Trophoblast cell (in vitro differentiated cells and primary cell): ENCODE measurements at places on chromosomes 3 and 15.
A peak's percentile ranks its signal among the peaks of the same experiment; 100 is the strongest.

DNA sequence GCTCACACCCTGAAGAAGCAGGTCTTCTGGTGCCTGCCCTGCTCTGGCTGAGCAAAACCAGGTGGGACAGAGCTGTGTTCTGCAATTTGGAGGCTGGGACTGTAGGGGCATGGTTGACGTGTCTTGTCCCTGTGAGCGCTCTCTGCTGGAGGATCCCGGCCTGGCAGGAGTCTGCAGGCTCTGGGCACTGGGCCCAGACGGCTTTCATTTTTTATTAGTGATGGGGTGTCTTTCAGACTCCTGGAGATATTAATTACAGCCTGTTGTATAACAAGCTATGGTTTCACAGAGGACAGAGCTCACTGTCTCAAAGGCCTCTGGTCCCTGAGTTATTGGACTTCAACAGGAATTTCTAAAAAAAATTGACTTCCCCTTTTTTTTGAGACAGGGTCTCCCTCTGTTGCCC is 29.5 kb upstream of the ZNF710 start:
- DNase-seq, result peak; percentile 81

- peak; percentile 87 for DNase-seq
Measured at GRCh38 chr15:50854601-50855490, 53.6 kb upstream of the AP4E1 start.

DNA sequence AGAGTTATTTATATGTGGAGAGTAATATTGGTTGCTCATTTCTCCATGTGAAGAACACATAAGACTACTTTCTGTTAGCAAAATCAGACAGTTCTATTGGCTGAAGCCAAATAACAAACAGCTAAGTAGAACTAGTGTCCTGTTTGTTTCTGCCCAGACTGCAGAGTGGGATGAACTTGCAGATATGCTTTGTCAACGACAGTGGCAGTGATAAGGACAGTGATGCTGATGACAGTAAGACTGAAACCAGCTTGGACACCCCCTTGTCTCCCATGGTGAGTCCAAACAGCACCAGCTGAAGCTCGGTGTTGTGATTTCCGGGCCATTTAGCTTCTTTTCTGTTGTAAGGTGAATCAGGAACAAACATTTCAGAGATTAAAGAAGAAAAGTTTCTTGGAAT is 102.6 kb upstream of the IL12A start:
- no peak for DNase-seq

DNA sequence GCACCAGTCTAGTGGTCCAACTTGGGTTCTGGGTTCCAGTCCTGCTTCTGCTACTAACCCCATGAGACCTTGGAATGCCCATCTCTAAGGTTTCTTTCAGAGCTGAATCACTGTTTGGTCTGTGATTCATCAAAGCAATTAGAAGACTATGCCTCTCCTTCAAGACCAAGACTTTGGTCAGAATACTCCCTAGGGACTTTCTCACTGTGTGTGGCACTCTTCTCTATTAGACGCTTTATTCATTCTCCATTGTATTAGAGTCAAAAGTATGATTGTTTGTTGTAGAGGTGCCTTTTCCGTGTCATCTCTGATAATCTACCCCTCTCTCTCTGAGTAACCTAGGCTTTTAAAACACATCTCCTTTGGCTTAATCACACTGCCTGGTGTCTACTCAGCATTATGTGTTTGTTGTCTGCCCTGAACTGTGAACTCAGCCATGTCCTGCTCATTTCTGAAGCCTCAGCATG is 90.5 kb downstream of the LPP start:
- no peak for DNase-seq

GRCh38 chr3:71304684-71305083 is 278.8 kb downstream of the FOXP1 start:
- DNase-seq, result no peak

DNA sequence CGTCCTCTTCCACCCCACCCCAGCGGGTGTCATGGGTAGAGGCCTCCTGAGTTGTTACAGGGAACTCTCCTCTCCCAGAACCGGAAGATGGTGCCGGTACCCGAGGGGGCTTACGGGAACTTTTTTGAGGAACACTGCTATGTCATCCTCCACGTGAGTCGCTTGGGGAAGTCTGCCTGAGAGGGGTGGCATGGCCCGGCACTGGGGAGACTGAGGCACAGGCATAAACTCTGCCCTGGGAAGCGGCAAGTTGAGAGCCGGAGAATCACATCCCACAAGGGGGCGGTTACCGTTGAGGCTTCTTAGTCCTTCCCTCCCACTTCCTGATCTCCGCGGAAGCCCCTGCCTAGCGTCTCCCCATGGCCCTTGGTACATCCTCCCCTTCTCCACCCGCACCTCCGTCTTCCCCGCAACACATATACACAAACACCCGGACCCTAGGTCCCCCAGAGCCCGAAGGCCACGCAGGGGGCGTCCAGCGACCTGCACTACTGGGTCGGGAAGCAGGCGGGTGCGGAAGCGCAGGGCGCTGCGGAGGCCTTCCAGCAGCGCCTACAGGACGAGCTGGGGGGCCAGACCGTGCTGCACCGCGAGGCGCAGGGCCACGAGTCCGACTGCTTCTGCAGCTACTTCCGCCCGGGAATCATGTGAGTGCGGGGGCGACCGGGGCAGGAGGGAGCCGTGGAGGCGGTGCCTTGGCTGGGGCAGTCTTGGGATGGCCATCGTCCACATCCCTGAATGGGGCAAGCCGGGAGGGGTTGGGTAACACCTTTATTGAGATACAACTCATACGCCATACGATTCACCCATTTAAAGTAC is 3.4 kb downstream of the VILL start:
- DNase-seq, result peak; percentile 50
